ENCODE measurements at places on chromosomes 7 and 10.

GRCh38 chr10:97597778-97598177 is 8.3 kb downstream of the C10orf62 start:
- no peak for DNase-seq

GRCh38 chr7:92647652-92648051 is 57.5 kb upstream of the FAM133B start:
- DNase-seq, result no peak

DNA sequence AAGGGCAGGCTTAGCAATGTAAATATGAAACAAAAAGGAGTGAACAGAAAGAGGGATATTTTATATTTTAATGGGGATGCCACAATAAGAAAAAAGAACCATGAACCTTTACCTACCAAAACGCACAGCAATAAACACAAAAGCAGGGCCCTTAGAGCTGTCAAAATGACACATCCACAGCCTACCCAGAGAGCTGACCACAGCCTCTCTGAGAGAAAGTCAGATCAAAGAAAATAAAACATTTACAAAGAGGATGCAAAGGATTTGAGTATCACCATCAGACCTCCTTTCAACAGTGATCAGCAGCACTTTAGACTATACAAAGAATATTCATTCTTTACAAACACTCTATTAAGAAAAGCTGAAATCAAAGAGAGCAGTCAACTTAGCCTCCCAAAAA is 52.9 kb downstream of the ERCC6 start:
- DNase-seq, result no peak

- DNase-seq, result no peak
Observed at GRCh38 chr7:128781851-128782250, 6.3 kb upstream of the OPN1SW start.

DNA sequence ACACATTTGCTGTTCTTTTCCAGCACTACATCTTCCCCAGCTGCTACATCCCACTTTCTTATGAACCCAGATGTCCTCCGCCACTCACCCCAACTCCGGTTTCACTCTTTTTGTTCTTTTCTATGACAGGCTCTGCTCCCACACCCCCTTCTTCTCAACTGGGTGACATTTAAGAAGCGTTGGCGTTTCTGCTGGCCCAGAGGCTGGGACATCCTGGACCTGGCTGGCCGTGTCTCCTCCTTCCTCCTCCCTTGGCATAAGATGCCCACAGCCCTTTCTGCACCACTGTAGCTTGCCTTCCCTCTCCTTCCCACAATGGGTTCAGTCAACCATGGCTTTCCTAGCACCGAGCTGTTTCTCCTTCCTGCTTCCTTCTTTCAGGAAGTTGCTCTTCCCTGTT is 9.4 kb upstream of the CALML5 start:
- no peak for DNase-seq

- DNase-seq, result no peak
Observed at GRCh38 chr7:156004265-156005201, 192.3 kb upstream of the SHH start.

DNA sequence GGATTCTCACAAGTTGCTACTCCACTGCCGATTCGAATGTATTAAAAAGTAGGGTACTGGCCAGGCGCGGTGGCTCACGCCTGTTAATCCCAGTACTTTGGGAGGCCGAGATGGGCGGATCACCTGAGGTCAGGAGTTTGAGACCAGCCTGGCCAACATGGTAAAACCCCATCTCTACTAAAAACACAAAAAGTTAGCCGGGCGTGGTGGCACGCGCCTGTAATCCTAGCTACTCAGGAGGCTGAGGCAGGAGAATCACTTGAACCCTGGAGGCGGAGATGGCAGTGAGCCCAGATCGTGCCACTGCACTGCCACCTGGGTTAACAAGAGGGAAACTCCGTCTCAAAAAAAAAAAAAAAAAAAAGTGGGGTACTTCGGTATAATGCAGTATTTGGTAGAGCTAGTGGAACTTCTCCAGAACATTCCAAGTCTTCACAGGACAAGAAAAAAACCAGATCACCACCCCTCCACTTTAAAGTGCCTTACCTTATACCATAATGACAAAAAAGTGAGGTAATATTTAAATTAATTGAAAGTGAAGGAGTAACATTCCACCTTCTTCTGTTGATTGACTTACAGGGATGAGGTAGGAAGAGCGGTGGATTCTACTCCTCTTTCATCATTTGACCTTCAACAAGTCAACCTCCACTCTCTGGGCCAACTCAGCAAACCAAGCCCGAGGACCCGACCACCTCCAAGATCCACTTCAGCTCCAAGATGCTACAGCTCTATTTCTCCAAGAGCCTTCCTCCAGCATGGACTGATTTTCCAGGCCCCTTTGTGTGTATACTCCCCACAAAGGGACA is 2.0 kb downstream of the BAZ1B start:
- DNase-seq, result no peak

- DNase-seq, result no peak
Observed at GRCh38 chr7:48350515-48350914, 179.3 kb downstream of the ABCA13 start.

DNA sequence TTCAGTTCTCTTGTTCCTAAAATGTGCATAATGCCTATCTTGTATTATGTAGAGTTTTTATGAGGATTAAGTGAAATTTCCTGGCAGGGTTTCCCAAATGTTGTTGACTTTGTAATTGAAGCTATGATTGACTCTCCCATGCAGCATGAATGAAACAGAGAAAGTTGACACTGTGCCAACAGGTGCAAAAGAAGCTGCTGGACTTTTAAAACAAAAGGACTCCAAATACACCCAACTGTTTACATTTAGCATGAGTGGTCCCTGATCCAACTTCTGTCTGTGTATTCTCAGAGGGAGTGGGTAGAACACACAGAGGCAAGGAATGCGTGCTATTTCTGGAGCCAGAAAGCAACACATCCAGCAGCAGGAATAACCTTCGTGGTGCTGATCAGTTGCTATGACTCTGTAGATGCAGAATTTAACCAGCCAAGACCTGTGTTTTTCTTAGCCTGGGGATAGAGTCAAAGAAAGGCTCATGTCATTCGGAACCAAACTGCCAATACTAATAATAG is 14.4 kb upstream of the RBM20 start:
- DNase-seq, result peak; percentile 75

- no peak for DNase-seq
Observed at GRCh38 chr7:11492307-11492706, 339.7 kb downstream of the THSD7A start.

GRCh38 chr7:139092090-139092796 is 17.3 kb downstream of the ZC3HAV1 start:
- DNase-seq, result no peak

DNA sequence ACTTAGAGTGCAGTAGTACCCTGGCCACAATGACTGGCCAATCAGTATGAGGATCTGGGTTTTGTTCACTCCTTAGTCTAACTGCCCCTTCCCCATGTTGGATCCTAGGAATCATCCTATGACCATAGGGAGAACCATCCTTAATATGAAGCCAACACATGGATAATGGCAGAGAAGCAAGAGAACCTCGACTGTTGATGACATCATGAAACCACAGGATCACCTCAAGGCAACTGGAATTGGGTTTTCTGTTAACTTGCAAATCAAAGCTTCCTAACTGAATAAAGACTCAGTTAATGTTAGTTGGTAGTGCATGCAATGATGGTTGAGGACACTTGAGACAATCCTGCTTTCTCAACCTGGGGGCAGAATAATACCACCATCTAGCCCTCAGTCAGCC is 3.3 kb upstream of the PRXL2A start:
- no peak for DNase-seq

- DNase-seq, result no peak
Observed at GRCh38 chr10:48568546-48568945, 36.3 kb downstream of the ARHGAP22 start.

DNA sequence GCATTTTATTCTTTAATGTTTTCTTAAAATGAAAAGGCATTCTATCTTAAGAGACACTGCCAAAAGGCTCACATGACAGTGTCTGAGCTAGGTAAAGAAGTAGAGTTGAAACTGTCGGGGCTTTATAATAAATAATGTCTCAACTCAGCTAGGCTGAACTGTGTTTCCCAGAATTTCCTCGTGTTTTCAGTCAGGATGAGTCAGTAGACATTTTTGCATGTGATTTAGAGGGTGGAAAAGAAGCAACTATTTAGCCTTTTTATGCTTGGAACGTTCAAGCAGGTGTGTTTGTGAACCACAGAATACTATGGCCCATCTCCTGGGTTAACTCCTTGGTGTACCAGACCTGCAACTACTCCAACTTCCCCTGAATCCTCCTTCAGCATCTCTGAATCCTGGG is 23.4 kb upstream of the LIPA start:
- DNase-seq, result no peak

DNA sequence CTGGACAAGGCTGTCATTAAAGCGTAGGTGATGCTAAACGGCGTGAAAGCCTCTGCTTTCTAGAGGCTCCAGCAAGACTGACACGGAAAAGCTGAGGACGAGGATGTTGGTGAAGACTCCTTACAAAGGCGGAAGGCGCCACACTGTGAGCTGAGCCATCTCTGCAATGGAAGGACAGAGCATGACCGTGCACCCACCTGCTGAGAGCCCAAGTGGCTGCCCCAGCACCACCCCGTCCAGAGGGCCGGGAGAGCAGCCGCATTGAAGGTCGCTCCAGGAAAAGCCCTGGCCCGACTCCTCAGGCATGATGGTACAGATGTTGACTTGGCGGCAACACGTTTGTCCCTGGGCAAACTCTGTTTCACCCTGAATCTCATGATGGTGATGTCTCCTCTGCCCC is 492.7 kb downstream of the DNAJB6 start:
- DNase-seq, result no peak

DNA sequence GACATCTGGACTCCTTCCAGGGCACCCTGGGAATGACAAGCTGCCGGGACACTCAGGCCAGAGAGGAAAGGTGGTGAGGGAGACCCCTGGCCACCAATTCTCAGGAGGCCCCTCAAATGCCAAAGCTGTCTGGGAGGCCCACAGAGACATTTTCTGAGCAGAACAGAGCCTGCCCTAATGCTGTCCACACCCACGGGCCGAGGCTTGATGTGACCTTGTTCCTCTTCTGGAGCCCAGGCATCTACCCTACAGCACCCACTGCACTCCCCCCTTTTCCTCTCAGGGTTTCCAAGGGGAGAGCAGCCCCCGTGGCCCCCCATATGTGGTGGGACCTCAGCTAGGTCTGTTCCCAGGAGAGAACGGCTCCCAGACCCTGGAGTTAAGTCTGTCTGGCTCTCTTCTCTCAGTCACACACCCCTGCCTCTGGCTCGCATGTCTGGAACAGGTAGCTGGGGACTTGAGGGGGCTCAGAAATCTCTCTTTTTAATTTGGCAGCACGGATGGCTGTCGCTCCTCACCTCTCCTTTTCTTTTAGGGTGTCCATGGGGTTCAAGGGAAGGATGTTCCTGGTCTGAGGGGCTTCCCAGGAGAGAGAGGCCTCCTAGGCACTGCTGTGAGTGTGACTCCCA is 16.8 kb upstream of the VOPP1 start:
- DNase-seq, result no peak

- no peak for DNase-seq
Observed at GRCh38 chr10:86372784-86373239, 6.2 kb upstream of the GRID1 start.

- DNase-seq, result no peak
Observed at GRCh38 chr7:126570845-126571244, 681.9 kb downstream of the GRM8 start.

- DNase-seq, result peak; percentile 26
Observed at GRCh38 chr7:157271315-157271990, 65.4 kb upstream of the DNAJB6 start.

DNA sequence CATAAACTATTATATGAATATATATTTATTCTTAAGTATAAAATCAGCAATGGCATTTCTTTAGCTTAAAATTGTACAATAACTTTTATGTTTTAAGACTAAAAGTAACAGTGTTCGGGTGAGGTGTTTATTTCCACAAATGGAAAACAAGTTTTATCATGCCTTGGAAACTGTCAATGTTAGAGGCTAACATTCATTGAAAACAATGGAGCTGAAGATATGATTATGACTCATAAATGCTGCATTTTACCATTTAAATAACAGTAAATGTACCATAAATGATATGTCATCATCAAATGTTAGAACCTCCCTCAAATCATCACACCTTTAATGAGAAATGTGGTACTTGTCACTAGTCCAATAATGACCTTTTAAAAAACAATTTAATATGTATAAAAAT is 897.3 kb downstream of the PCDH15 start:
- DNase-seq, result no peak

- no peak for DNase-seq
Observed at GRCh38 chr7:101590663-101591435, 38.2 kb downstream of the MYL10 start.

DNA sequence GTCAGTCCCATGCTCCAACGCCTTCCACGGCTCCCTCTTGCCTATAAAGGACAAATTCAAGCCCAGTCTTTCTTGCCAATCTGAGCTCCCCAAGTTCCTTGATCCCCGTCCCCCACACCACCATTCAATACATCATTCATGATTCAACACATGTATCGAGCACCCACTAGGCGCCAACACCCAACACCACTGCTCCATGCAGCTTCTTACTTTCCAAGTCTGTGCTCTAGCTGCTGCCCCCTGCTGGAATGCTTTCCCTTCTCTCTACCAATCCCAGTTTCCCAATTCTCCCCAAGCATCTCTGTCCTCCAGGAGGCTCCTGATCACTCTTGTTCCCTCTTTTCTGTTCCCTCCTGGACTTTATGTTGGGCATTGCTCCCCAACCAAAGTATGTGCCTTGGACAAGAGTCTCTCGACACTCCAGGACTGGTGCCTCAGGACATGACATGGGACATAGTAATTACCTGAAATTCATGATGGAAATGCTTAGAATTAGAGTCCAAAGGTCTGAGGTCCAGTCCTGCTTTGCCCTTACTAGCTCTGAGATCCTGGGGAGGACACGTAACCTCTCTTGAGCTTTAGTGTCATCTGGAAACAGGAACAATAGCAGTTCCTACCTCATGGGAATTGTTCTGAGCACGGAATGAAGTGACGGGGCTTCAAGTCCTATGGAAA is 172.7 kb downstream of the NEURL1 start:
- DNase-seq, result no peak

- DNase-seq, result no peak
Observed at GRCh38 chr7:36439624-36440023, 50.0 kb downstream of the ANLN start.

- DNase-seq, result peak; percentile 69
Observed at GRCh38 chr7:109476409-109476808, 906.7 kb downstream of the DNAJB9 start.

DNA sequence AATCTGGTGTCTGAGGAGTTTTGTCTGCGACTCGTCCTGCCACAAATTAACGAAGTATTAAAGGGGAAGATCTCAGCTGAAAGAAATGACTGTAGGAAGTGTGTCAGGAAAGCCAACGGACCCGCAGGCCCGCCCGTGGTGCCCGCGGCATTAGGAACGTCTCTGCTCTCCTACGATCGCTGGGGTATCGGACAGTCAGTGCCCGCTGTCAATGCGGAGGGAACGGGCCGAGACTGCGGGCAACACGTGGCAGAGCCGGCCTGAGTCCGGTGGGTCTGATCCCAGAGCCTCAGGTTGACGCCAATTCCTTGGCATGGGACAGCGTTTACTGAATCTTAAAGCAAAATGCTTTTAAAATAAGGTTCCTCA is 128.7 kb downstream of the KBTBD2 start:
- no peak for DNase-seq
